ENCODE measurements at places on chromosomes 7 and 10. TPM values are rescaled to one million over a fixed set of nuclear protein-coding genes. Genes with fewer than 3 reads are reported as not detected.
A peak's percentile ranks its signal among the peaks of the same experiment; 100 is the strongest.

ITPRID1 gene
- not detected for total RNA-seq

CALML5 gene
- not detected for total RNA-seq

ELN gene
- not detected for total RNA-seq

TRIM50 gene
- total RNA-seq, result not detected

DNA sequence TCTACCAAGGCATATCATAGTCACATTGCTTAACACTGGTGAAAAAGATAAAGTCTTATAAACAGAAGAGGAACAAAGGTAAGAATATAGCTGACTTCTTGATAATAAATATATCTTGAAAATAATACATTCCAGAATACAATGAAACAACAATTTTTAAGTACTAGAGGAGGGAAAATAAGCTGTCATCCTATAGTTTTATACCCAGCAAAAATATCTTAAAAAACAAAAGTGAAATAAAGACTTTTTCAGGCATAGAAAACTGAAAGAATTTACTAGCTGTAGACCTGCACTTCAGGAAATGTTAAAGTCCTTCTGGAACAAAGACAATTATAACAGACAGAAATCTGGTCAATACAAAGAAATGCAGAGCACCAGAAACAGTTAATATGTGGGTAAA lies 21.4 kb upstream of the MACROH2A2 start:
- H3K36me3 ChIP-seq, result peaks cover 4% of the 10 kb centered on the region
- peaks cover 40% of the 10 kb centered on the region for H3K27me3 ChIP-seq
- no peak overlapping the region for H3K27ac ChIP-seq

DNA sequence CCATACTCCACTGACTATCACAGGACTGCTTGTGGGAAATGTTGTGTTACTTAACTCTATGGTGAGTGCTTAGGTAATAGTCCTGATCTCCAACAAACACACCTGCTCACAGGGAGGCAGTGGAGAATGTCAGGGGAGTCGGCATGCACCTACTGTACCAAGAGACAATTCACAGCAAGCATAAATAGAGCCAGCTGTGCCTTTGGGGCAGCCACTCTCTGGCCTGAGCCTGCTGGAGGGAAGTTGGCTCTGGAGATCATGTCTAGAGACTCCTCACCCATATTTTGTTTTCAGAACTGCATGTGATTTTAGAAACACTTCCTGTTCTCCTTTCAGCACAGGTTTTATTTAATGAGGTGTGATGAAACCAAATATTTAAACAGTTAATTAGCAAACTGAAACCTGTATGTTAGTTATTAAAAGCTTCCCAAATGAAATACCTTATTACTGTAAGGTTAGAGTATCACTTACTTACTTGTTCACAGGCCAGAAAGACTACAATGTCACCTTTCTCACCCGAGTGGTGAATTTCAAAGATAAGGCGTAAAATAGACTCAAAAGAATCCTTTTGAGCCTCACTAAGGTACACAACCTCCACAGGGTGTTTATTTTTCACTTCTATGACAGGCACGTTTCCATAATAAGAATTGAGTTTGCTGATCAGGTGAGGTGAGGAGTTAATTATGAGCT lies 21.8 kb downstream of the DHX32 start:
- H3K27ac ChIP-seq, result no peak overlapping the region
- H3K4me1 ChIP-seq, result no peaks in the 10 kb centered on the region
- H3K4me3 ChIP-seq, result no peak overlapping the region
- no peak for DNase-seq

- H3K4me3 ChIP-seq, result peak overlapping the region; percentile 94
- peaks cover 56% of the 10 kb centered on the region for H3K4me1 ChIP-seq
- H3K27ac ChIP-seq, result peak overlapping the region; percentile 92
- DNase-seq, result no peak
Observed at GRCh38 chr7:128454808-128455542, 703 bp upstream of the HILPDA start.

- no peaks in the 10 kb centered on the region for H3K36me3 ChIP-seq
- no peak for DNase-seq
- H3K27me3 ChIP-seq, result no peaks in the 10 kb centered on the region
- no peak overlapping the region for H3K27ac ChIP-seq
- no peaks in the 10 kb centered on the region for H3K4me1 ChIP-seq
- no peak overlapping the region for H3K4me3 ChIP-seq
Observed at GRCh38 chr7:76189276-76189675, 12.4 kb upstream of the SRRM3 start.

GRCh38 chr10:1873661-1874315 lies 136.5 kb upstream of the ADARB2 start:
- no peak overlapping the region for H3K4me3 ChIP-seq
- no peaks in the 10 kb centered on the region for H3K36me3 ChIP-seq
